Suprapubic skin (tissue), 4 donors: ENCODE measurements at places on chromosomes 11 and 22. TPM values are rescaled to one million over a fixed set of nuclear protein-coding genes. Genes with fewer than 3 reads are reported as not detected.

CEP126 gene
- total RNA-seq, result 2.4 TPM

GDPD4 gene
- not detected for total RNA-seq

MAML2 gene
- total RNA-seq, result 26.9 TPM

PANX3 gene
- total RNA-seq, result not detected

KCNC1 gene
- not detected for total RNA-seq

DNAJB7 gene
- total RNA-seq, result not detected

BUD13 gene
- 15.0 TPM for total RNA-seq

WEE1 gene
- 145 TPM for total RNA-seq

LTBP3 gene
- total RNA-seq, result 72.7 TPM
